Bronchial smooth muscle cell (primary cell): ENCODE measurements at places on chromosomes 5 and 9. TPM values are rescaled to one million over a fixed set of nuclear protein-coding genes. Genes with fewer than 3 reads are reported as not detected.

The NPR3 gene
- 12.0 and 74.7 TPM in 2 replicates for total RNA-seq

The NR6A1 gene
- total RNA-seq = 0.26 and 0.47 TPM in 2 replicates

The PCDHGA1 gene
- total RNA-seq = 1.3 and 1.9 TPM in 2 replicates

The PCDHB13 gene
- total RNA-seq = 0.32 and 0.94 TPM in 2 replicates

The HAVCR1 gene
- 0.34 TPM in 1 of 2 replicates, not detected in the other for total RNA-seq

The NUDCD2 gene
- 2.6 and 4.3 TPM in 2 replicates for total RNA-seq

The PITX1 gene
- 0.47 and 4.1 TPM in 2 replicates for total RNA-seq

The SLC36A2 gene
- not detected in 2 replicates for total RNA-seq

The LMNB1 gene
- total RNA-seq = 9.1 and 11.7 TPM in 2 replicates

The DOCK2 gene
- 2.5 and 3.2 TPM in 2 replicates for total RNA-seq

The DOCK8 gene
- 0.32 and 1.9 TPM in 2 replicates for total RNA-seq

The CDX1 gene
- total RNA-seq = not detected in 2 replicates

The FBP2 gene
- total RNA-seq = not detected in 2 replicates

The CNTFR gene
- total RNA-seq = not detected in 2 replicates

The ANXA2R gene
- 2.5 and 5.7 TPM in 2 replicates for total RNA-seq

The LRRC26 gene
- not detected in 2 replicates for total RNA-seq
